Posterior cingulate gyrus (tissue), 11 donors: ENCODE measurements at places on chromosomes 13 and 19.

DNA sequence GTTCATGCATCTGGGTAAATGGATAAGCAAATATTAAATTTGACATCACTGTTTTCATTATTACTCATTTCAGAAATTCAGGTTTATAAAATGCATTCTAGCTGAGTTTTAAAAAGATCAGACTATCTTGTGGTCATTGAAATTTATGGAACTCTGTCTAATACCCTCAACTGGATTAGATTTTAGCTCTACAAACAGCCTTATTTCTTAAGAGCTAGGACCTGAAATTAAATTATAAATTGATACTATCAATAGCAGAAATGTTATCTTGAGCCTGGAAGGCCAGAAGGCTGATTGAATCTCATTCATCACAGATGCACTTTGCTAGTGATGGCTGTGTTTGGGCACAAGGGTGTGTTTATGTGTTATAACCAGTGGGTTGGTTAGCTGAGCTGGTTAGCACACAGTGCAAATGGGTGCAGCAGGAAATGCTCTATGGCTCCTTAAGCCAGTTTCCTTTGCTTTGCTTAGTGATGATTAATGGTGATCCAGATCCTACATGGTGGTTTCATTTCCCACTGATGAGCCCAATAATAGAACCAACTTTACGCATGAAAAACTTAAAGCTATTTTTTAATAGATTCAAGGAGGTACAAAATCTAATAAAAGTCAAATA is 310.8 kb upstream of the KLF12 start:
- no peak for DNase-seq

DNA sequence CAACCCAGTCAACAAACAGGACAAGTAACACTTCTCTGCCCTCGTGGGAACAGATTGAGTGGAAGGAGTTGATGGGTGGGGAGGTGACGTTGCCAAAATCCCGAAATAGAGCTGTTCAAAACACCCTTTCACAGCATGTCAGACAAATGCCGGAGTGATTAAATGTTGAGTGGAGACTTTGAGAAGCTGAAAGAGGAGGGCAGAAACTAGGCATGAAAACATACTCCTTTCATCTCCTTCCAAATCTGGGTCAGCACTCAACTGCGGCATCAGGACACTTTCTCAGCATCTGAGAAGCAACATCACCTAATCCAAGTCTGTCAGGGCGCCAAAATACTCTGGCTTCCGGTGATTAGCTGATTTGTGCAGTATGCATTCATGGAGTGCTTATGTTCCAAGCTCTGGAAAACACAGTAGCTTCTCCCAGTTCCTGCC is 51.5 kb upstream of the MRI1 start:
- DNase-seq, result no peak

- no peak for DNase-seq
Measured at GRCh38 chr13:83819611-83820010, 62.7 kb downstream of the SLITRK1 start.

GRCh38 chr13:33730147-33730546 is 87.8 kb upstream of the RFC3 start:
- DNase-seq, result no peak

DNA sequence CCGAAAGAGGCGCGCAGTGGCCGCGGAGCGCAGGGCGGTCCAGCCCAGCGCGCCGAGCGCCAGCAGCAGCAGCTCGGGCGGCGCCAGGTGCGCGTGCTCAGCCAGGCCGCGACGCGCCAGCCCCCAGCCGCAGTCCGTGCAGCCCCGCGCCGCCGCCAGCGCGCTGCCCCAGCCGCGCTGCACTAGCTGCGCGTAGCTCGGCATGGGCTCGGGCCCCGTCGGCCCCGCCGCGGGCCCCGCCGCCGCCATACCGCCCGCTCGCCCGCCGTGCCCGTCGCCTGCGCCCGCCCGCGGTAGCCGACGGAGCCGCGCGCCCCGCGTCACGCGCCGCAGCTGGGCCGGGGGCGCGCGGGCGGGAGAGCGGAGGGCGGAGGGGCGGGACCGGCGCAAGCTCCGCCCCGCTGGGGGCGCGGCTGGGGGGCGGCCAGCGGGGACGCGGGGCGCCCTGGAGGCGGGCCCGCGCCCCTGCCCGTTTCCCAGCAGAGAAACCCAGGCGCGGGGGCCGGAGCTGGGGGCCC is at the start of gene CERS1:
CERS1 (minus strand) TSS at position 335 of the 518 bp plus-strand sequence; CDS start at position 249, 86 bp downstream.
- no peak for DNase-seq

- DNase-seq, result no peak
Measured at GRCh38 chr13:27360562-27360961, 63.9 kb upstream of the GTF3A start.

- no peak for DNase-seq
Measured at GRCh38 chr13:97121894-97122293, 100.2 kb upstream of the MBNL2 start.

DNA sequence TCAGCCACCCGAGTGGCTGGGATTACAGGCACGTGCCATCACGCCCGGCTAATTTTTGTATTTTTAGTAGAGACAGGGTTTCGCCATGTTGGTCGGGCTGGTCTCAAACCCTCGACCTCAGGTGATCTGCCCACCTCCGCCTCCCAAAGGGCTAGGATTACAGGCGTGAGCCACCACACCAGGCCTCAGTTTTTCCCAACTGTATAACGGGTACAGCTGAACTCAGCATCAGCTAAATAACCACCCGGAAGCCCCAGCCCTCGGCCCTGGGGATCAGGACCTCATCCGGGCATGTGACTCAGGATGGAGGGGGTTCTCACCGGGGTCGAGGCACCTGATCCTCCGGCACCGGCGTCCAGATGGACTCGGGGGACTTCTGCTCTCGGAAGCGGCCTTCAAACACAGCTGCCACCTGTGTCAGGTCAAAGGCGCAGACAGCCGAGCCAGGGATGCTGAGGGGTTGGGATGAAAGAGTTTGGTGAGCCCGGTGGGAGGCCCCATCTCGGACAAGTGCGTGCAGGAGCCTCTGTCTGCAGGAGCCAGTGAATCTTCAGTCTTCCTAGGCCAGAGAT is 8.9 kb downstream of the SEMA6B start:
- DNase-seq, result no peak

GRCh38 chr13:32045982-32046785 is 14.6 kb downstream of the FRY start:
- no peak for DNase-seq
